CD4-positive, alpha-beta T cell treated with Interleukin-4 for 4 hours (primary cell): ENCODE measurements at places on chromosomes 5 and 9.

- DNase-seq = no peak
Measured at GRCh38 chr9:111902391-111903139, 6.0 kb downstream of the UGCG start.

- no peak for DNase-seq
Measured at GRCh38 chr9:137268538-137269201, 8.9 kb upstream of the TOR4A start.

DNA sequence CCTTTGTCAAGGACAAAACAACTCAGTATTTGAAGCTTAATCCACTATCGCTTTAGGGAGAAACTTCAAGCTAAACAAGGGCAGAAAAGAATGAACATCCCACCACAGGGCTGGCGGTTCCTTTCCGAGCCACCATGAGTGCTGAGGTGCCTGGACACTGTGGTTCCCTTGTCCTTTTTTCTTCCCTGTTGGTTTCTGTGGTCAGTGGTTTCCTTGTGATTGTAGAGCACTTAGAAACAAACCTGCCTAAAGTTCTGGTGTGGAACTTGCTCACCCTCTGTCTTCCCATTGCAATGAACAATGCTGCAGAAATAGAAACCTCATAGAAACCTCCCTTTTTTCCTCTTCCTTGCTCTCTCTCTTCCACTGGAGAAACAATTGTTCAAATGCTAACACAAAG is 79.3 kb upstream of the TBC1D2 start:
- DNase-seq = no peak

- no peak for DNase-seq
Measured at GRCh38 chr5:162607879-162608278, 540.3 kb downstream of the GABRG2 start.

- DNase-seq = no peak
Measured at GRCh38 chr9:77392328-77392727, 215.0 kb downstream of the VPS13A start.

GRCh38 chr9:21326526-21327139 is 8.6 kb downstream of the KLHL9 start:
- peak; percentile 75 for DNase-seq

DNA sequence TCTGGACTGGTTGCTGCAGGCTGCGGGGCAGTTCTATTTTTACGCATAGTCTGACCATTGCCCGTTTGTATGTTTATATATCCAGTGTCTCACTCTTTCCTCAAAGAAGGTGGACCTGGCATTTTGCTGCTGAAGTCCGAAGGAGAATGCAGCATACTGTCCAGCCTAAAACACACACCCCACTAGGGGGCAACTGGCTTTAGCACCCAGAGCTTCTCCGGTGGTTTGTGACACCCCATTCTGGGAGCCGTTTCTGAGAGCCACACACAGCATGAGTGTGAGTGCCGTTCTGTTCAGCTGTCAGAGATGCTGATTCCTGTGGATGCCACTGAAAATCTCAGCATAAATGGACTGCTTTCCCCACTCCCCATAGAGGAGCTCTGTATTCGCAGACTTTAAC is 290.5 kb upstream of the TAS2R1 start:
- DNase-seq = no peak

DNA sequence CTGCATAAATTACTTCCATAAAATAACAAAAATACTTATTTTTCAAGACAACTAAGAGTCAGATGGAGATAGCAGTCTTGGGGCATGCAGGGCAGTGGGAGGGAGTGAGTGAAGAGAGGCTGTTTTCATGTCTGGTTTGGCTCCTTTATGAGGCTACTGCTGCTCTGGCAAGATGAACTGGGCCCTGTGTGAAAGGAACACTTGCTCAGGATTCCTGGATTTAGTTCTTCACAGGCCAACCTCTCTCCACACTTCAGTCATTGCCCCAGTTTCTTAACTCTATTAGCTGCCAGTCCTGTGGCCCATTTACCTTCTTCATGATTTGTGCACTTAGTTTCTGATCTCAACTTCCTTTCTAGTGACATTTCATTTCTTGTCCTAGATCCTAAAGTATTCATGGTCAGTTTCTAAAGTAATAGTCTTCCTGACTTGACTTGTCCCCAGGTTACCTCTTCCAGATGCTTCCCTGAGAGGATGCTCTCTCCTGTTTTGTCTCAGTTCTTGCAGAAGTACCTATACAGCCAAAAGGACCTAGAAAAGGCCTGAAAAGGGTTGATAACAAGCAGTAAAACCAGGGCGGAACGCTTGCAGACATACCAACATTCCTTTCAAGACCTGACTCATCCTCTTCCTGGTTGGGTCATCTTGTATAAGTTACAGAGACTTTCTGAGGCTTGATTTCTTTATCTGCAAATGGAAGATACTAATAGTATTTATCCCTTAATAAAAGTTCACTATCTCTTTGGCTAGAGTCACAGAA is 77.0 kb upstream of the ZFAND5 start:
- DNase-seq = no peak

- DNase-seq = no peak
Measured at GRCh38 chr9:80125731-80126264, 554.0 kb downstream of the TLE4 start.

DNA sequence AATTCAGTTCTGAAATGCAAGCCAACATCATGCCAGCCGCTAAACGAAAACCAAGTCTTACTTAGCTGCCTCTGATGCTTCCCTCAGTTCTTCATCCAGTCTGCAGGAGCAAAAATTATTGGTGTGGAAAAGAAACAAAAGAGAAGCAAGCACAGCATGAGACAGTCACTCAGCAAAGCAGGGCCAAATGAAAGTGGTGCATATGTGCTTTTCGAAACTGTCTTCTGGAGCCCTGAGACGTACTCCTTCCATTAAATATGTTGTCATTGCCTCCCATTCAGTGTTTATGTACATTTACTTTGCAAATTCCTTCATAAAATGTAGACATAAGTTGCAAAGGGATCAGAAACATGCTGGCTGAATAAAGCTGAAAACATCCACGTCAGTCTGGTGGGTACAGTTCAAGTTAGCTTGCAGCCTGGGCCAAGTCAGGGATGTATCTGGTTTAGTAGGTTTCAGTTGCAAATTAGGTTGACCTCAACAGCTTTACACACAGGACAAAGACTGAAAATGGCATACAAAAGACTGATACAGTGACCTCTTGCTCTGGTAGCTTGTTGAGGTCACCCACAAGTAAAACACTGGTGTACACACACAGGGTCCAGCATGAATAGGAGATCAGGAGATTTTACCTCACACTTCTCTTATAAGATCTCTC is 139.7 kb upstream of the PCA3 start:
- no peak for DNase-seq

DNA sequence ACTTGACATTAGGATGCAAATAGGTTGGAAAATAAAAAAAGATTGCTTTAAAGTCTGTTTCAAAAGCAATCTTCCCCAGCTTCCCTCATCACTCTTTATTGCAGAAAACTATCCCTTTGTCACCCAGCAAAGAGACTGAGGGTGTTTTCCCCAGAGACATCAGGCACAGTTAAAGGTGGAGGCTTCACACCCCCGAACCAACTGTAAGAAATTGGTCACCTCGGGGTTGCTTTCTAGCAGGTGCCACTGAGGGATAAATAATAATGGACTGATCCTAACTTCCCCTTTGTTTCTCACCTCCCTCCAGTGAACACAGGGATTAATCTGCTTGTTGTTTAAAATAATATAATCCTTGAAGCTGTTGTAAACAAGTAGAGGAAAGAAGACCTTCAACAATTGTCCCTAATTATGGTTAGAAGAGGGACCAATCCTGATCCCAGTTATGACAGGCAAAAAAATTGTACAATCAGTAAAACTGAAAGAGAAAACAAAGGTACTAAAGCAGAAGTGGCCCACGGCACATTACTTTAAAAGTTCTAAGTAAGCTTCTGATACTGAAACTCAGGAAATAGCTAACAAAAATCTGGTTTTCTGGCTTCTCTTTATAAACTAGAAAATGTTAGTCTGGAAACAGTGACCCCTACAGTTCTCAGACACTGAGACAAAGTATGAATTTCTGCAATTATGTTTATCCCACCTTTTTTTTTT is 6.6 kb upstream of the PCSK1 start:
- no peak for DNase-seq

- no peak for DNase-seq
Measured at GRCh38 chr5:147504535-147504934, 5.3 kb downstream of the DPYSL3 start.

DNA sequence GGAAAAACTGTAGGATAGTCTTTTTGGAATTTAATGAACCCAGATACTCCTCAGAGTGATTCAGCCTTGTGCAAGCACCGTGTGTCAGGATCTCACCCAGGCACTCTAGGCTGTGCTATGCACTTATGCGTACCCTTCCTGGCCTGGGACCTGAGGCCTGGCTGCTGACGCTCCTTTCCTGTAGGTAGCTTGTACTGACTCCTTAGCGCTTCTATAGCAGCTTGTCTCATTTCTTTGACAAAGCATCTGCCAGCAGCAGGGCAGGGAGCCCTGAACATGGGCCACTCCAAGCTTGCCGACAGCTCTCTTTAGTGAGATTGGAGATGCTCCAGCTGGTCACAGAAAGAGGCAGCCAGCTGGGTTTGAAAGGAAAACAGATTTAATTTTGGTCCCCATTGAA is 147.3 kb downstream of the SGCD start:
- DNase-seq = no peak

DNA sequence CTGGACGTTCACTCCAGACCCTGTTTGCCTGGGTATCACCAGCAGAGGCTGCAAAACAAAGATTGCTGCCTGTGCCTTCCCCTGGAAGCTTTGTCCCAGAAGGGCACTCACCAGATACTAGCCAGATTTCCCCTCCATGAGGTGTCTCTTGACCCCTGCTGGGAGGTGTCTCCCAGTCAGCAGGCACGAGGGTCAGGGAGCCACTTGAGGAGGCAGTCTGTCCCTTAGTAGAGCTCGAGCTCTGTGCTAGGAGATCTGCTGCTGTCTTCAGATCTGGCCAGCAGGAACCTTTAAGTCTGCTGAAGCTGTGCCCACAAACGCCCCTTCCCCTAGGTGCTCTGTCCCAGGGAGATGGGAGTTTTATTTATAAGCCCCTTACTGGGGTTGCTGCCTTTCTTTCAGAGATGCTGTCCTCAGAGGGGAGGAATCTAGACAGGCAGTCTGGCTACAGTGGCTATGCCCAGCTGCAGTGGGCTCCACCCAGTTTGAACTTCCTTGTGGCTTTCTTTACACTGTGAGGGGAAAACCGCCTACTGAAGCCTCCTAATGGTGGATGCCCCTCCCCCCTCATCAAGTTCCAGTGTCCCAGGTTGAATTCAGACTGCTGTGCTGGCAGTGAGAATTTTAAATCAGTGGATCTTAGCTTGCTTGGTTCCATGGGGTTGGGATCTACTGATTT is 253.9 kb downstream of the SPATA31D1 start:
- no peak for DNase-seq

GRCh38 chr9:126379661-126380360 is 53.2 kb downstream of the MVB12B start:
- DNase-seq = no peak

DNA sequence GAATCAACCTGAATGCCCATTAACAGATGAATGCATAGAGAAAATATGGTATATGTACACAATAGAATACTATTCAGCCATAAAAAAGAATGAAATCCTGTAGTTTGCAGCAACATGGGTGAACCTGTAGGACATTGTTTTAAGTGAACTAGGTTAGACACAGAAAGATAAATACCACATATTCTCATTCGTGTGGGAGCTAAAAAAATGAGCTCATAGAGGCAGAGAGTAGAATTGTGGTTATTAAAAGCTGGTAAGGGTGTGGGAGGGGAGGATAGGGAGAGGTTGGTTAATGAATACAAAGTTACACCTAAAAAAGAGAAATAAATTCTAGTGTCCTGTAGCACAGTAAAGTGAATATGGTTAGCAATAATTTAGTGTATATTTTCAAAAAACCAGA is 23.5 kb downstream of the PTTG1 start:
- no peak for DNase-seq

DNA sequence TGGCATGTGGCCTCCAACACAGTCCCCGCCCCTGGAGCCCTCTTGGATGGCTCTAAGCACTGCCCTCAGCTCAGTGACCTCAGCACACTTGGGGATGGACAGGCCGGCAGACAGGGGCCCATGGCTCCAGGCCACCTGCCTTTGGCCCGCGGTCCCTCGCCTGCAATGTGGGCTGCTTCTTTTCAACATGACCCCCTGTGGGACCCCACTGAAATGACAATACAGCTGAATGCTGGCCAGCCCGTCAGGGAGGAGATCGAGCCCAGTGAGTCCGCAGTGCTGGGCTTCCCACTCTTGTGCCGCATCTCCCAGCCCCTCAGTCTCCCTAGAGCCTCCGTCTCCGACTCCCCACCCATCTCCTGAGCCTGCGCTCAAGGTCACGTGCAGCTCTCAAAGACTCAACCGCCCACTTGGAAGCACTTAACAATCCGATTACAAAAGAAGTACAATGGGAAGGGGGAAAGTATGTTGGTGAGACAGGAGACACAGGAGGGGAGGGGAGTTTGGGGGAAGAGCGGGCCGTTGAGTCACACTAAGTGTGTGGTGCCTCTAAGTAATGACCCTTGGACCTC is 238.9 kb downstream of the HSPA4 start:
- DNase-seq = no peak

DNA sequence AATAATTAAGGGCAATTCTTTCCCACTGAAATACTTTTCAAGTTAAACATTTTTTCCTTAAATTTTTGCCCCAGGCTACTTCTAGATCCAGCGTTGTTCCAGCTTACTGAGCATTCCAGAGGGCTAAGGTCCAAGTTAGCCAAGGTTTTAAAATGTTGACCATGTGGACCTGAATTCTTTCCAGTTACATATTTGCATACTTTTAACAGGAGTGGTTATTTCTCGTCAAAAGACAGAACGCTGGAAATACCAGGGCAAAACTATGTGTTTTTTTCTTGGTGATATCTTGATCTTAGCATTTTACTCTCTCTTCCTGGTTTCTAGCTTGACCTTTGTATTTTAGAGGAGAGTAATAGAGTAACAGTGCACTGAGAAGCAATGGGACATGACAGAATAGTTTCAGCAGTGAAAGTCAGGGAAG is 32.8 kb downstream of the TMC1 start:
- DNase-seq = no peak
